AG08396 (cell line): ENCODE measurements at places on chromosomes 13 and 19.

DNA sequence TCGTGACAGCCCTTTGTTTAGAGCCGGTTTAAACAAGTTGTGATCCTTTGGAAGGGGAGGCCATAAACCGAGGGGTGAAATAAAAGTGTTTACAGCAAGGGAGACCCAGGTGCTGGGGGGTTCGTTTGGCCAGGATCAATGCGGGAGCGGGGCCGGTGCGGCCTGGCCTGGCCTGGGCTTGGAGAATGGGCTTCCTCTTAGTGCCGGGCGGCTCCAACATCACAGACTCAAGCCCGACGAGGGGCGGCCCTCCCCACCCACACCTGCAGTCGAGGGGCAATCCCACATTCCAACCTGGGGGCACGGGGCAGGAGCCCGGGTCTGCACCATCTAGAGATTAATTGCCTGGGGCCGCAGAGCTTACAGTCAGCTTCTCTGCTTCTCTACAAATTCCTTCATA is 42.8 kb upstream of the GTF3A start:
- no peak for DNase-seq

DNA sequence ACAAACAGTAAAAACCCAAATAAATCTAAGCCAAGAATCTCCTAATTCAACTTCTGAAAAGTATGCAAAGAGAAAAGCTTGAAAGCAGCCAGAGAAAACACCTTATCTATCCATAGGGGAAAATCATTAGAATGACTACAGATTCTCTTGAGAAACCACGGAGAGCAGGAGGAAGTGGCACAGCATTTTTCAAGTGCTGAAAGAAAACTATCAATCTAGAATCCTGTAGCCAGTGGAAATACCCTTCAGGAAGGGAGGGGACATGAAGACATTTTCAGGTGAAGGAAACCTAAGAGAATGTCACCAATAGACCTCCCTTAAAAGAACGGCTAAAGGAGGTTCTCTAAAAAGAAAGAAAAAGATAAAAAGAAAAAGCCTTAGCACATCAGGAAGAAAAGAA is 66.2 kb upstream of the XPO4 start:
- no peak for DNase-seq

GRCh38 chr19:49513746-49514118 is 1.3 kb downstream of the FCGRT start:
- no peak for DNase-seq

DNA sequence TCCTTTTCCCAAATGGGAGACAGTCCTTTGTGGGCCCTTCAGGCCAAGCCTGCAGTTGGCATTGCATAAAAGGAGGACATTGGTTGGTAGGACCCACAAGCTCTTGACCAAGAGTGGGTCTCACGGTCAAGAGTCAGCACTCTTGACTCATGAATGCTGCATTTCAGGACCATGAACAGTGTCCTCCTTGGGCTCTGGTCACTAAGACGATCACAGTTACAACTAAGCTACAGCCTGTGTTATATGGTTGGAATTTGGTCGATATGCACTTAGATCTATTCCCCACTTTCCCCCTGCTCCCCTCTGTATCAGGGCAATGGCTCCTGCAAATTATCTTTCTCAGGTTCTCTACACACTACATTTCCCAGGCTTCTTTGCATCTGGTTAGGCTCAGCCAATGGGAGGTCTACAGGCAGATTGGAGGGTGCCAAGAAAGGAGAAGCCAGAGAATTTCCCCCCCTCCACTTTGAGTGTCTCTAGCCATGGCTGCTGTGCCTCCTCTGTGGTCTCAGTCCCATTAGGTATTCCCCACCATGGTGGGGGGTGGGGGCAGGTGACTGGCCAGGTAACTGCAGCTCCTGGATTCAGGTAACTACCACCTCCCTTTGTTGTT is 3.1 kb upstream of the OLFM2 start:
- DNase-seq, result peak; percentile 50

DNA sequence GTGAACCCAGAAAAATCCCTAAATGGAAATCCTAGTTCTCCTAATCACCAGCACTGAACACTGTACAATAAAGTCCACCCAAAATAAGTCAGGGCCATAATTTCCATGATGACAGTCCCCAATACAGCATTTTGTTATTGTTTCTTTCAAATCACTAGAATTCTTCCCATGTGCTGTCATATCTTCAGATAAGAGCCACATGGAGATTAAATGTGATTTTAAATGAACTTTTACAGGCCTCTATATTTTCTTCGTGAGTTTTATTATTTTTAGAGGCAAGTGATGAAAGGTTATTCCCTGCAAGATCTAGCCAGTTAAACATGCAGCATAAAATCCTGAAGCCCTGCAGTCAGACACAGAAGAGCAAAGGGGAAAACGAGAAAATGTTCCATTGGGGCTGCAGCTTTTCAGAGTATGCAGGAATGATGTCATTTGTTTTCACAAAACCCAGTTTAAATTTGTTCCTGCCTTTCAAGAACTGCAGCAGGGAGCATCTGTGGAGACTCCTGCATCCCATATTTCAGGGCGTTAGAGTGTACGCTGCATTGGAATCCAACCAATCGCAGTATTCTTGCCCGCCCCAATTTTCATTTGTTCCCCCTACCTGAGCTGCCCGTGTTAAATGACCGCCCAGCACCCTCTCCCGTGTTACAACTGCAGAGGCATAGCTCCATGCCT is 167.2 kb upstream of the KLF12 start:
- DNase-seq, result no peak

- no peak for DNase-seq
Measured at GRCh38 chr19:6138066-6138465, 2.6 kb downstream of the ACSBG2 start.

GRCh38 chr19:47437500-47437899 is 18.2 kb upstream of the MEIS3 start:
- DNase-seq, result no peak

DNA sequence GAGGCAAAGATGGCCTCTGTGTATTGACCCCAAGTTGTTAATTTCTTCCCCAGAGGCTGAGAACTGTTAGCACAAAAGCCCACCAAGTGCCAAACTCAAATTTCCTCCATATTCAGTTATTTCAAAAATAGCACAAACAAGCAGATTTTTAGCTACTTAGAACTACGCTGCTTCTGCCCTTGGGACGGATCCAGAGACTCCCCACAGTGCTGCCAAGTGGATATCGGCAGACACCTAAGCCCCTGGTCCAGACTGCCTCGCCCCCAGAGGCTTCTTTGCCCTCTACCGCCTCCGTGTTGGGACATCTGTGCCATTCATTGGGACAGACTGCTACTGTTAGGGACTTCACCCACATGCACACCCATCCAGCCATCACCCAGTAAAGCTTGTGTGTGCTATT is 188.3 kb downstream of the POSTN start:
- DNase-seq, result no peak
